ENCODE measurements at places on chromosomes 6 and 20.
A peak's percentile ranks its signal among the peaks of the same experiment; 100 is the strongest.

GRCh38 chr20:62570897-62571668, 71.2 kb upstream of the SLCO4A1 start:
- DNase-seq = no peak

DNA sequence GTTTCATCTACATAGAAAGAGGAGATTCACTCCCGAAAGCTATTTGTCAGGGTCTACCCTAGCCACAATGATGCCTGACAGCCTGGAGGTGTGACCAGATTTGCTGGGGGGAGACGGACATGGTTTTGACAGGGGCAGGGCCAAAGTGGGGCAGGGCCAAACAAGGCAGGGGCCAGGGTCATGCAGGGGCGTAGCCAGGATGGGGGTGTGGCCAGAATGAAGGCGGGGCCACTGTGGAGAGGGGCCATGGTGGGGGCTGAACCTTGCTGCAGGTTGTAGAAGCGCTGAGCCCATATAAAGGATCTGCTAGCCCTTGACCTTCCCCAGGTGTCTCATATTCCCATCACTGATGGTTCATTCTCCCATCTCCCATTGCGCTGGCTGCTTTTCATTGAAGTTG, 184.1 kb upstream of the SULF2 start:
- DNase-seq = no peak

DNA sequence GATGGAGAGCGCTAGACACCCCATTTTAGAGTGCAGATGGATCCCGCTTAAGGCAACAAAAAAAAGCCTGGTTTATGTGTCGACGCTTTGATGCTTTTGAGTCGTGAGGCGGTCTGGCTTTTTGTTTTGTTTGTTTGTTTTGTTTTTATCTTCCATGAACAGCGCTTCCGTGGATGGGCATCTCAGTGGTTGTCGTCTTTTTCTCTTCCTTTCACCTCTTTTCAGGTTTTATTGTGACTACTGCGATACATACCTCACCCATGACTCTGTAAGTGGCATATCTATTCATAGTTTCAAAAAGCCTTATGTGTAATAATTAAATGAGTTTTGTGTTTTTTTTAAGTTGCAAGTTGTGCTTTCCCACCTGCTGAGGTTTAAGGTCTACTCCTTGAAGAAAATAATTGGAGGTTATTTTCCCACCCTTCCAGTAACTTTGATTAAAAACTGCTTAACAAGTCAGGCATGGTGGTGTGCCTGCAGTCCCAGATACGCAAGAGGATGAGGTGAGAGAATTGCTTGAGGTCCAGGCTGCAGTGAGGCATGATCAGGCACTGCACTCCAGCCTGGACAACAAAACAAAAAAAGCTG, 476 bp downstream of the SNRPC start:
- no peak for DNase-seq

- DNase-seq = no peak
Measured at GRCh38 chr6:80304014-80304413, 197.5 kb downstream of the BCKDHB start.

DNA sequence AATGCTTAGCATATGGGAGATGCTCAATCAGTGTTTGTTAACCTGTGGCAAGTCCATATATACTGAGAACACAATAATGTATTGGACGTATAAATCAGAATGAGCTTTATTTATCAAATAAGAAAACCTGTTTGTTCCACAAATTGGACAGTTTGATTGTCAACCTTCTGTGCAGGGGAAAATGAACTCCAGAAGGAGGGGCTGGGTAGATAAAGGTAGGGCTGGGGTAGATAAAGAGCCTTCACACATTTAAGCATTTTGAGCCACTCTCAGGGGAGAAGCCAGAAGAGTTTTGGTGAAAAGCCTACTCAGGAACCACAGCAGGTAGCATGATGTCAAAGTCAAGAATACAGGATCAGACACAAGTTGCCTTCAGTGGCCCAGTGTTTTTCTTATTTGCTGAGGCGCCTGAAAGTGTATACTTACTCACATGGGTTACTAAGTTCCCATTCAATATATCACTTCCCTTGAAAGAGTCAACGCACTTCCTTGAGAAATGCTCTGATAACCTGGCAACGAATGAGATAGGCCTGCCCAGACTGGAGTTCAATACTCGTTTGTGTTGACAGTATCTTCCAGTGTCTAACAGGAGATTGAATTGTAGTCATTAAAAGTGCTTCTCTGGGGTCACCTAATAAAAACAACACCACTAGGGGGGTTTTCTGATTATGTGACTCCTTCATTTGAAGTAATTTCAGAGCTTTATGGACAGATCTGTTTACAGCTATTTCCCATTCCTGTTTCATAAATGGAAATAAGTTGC, 263.9 kb upstream of the CITED2 start:
- no peak for DNase-seq

- no peak for DNase-seq
Measured at GRCh38 chr6:91268941-91269340, 682.1 kb upstream of the MAP3K7 start.

DNA sequence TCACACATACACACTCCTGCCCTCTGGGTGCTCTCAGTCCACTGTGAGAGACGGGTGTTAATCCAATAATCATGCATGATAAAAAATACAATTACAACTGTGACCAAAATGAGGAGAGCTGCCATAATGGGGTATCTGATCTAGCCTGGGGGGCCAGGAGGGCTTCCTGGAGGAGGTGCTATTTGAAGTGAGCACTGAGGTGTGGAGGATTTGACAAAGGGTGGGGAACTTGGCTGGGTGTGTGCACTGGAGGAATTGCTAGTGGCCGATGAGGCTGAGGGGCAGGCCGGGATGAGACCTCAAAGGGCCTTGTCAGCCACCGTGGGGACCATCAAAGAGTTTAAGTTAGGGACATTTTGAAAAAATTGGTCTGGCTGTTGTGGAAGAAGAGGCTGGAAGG, 34.8 kb downstream of the VSTM2L start:
- no peak for DNase-seq

GRCh38 chr20:32742322-32743236, 688 bp downstream of the COMMD7 start:
- no peak for DNase-seq

DNA sequence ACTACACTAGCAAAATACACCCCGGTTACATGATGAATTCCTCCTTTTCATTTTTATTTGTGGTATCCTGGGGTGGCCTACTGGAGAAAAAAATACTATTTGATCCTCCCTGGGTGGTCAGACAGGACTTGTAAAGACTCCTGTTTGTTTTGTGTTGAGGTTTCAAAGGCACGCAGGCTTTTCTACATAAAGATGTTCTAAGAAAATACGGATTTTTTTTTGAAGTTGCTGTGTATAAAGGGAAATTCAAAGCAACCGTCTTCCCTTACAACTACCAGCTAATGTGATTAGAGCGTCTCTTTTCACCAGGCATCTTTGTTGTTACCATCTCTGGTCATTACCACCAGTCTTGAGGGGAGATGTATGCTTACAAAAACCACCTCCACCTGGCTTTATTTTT, 187.1 kb downstream of the SOX4 start:
- peak; percentile 17 for DNase-seq

- DNase-seq = no peak
Measured at GRCh38 chr6:129233458-129234134, 350.7 kb downstream of the LAMA2 start.

DNA sequence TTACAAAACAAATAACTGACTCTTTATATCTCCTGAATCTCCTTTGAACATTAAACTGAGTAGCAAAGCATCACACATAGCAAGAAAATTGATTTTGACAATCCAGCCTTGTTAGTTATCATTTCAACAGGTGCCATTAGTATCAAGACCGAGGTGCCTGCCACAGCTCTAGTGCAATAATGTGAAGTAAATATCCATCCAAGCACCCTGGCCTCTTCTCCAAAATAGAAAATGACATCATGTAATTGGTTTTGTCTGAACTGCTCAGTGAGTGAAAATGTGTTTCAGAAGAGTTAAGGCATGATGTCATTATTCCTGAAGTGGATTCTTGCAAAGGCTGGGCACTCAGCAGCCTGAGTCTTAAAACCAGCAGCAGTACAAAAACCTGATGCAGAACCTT, 341.4 kb downstream of the PLCB1 start:
- DNase-seq = peak; percentile 37

DNA sequence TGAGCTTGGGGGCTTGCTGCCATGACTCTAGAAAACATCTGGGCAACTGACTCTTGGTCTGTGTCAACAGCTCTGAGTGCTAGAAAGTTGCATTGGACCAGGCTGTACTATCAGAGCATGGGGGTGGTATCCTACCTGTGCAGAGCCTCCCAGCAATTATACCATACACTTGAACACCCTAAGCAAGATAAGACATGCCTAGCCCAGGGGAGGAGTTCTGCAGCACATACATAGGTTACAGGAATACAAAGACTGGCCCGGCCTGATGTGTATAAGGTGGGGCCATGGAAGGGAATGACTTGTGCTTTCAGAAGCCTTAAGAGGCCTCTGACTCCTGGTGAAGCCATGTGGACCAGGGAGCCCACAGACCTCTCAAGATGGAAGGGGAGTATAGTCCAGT, 11.4 kb upstream of the MOCS1 start:
- DNase-seq = no peak

GRCh38 chr6:40755046-40755681, 168.0 kb upstream of the LRFN2 start:
- peak; percentile 33 for DNase-seq

- no peak for DNase-seq
Measured at GRCh38 chr6:30122515-30122914, 9.6 kb upstream of the TRIM31 start.

GRCh38 chr6:98831959-98832283, 2.5 kb upstream of the POU3F2 start:
- DNase-seq = no peak

DNA sequence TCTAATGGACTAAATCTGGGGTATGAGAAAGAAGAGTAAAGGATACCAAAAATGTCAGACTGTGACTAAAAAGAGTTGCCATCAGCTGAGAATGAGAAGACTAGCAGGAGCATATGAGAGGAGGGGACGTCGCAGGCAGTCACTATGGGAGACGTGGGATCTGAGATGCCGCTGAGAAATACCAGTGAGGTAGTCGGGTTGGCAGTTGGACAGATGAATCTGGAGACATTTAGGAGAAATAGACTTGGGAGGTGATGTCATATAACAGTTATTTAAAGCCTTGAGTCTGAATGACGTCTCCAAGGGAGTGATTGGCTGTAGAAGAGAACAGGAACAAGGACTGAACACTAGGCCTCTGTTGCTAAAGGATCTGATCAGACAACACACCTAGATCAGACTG, 51.5 kb upstream of the TRIM26 start:
- no peak for DNase-seq

DNA sequence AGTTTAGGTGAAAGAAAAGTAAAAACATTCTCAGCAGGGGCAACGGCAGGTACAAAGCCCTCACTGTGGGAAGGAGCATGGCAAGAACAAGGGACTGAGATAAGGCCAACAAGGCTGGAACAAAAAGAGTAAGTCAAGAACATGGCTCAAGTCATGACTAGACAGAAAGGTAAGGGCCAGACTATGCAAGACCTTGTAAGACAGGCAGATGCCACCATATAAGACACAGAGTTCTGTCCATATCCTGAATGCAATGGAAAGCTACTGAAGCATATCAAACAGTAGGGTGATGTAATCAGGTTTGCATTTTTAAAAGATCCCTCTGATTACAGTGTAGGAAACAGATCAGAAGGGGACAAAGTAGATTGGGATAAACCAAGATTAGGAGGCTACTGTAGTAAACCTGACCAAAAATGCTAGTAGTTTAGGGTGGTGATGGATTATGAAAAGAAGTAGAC, 5.5 kb downstream of the REV3L start:
- peak; percentile 25 for DNase-seq

DNA sequence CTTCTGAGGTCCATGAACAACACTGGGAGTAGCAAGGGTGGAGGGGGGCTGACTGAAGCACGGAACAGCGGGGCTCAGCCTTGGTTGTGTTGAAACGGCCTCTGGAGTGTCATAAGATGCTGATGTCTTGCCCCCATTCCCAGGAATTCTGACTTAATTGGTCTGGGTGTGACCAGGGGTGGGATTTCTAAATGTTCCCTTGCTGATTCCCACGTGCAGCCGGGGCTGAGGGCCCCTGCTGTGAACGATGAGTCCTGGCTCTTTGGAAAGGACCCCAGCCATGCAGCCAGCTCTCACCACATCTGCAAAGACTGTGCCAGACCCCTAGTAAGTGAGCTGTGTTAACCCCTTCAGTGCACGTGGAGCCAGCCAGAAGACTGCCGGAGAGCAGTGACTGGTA, 28.6 kb upstream of the FAM50B start:
- DNase-seq = no peak

- DNase-seq = no peak
Measured at GRCh38 chr20:50578061-50578777, 68.0 kb downstream of the PTPN1 start.

DNA sequence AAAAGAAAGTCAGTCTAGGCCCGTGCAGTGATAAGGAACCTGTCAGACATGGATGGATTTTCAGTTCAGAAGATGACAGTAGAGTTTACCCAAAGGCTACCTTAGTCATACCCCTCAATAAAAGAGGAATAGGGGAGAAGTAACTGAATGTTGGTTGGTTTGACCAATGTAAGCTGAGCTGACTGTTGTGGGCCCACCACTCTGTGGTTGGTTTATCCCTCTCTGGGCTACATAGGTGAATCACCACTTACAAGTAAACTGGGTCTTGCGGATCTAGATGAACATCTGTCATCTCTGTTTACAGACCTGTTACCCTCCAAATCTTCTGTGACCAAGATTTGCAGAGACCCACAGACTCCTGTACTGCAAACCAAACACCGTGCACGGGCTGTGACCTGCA, 37.2 kb upstream of the MYLK2 start:
- DNase-seq = no peak

- no peak for DNase-seq
Measured at GRCh38 chr6:75504465-75505222, 11.0 kb upstream of the FILIP1 start.

GRCh38 chr6:128570680-128571063, 50.3 kb upstream of the PTPRK start:
- no peak for DNase-seq

GRCh38 chr6:47145212-47145611, 103.1 kb upstream of the ADGRF1 start:
- DNase-seq = no peak

DNA sequence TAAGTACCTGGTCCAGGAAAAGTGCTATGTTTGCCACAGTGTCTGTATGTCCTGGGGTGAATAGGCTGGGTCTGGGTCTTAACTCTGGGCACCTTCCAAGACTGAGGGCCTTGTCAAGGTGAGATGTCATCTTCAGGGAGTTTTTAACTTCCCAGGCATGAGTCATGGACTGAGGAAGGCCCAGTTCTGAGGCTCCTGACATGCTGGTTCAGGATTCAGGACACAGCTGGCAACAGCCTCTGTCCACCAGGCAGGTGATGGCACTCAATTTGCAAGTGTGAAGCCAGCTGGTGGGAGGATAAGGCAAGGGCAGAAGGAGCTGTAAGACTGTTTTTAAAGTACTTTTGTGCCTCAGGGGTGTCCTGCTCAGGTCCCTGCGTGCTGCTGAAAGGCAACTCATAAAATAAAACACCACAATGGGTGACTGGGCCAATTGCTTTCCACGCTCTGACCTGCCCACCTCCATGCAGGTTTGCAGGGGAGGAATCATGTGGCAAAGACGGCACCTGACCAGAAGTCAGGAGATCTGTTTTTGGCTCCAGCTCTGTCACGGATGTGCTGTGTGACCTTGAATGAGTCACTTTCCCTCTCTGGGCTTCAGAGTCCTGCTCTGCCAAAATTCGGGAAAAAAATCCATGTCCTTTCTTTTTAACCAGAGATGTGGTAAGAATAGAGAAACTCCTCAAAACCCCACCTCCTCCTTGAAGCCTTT, 4.9 kb upstream of the PACSIN1 start:
- no peak for DNase-seq

All from SK-N-DZ (cell line).